ENCODE measurements at places on chromosomes 4 and X.

DNA sequence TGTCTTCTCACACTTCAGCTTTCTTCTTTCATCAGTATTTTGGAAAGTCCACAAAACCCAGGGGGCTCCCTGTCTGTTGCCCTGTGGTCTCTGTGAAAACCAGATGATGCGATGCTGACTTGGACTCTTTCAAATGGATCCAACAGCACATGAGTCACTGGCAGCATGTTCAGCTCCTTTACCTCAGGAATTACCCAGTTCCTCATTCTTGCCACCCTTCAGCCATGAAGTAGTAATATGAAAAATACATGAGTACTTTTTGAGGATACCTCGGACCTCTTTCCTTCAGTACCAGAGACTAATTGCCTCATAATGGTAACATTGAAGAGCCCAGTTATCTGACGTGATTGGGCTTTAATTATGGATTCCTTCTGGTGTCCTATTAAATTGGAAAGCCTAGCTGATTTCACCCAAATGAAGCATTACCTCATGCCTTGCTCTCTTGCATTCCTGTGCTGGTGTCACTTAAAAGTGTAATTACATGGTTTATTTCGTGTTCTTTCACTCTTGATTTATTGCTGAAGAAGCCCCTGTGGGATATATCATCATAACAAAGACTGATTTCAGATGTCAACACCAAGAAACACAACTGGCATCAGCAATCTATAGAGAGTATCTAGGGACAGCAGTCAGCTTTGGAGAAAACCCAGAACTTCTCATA is 63.4 kb downstream of the NFKB1 start:
- peaks cover 7% of the 10 kb centered on the region for H3K4me1 ChIP-seq
- H3K27ac ChIP-seq = no peak overlapping the region
- H3K27me3 ChIP-seq = no peaks in the 10 kb centered on the region
- no peak for DNase-seq
- H3K36me3 ChIP-seq = peaks cover 27% of the 10 kb centered on the region

- peaks cover 11% of the 10 kb centered on the region for H3K36me3 ChIP-seq
- H3K27ac ChIP-seq = no peak overlapping the region
- H3K4me3 ChIP-seq = no peak overlapping the region
- DNase-seq = no peak
- peaks cover 17% of the 10 kb centered on the region for H3K4me1 ChIP-seq
Observed at GRCh38 chrX:38799995-38800580, 1.2 kb upstream of the MID1IP1 start.

DNA sequence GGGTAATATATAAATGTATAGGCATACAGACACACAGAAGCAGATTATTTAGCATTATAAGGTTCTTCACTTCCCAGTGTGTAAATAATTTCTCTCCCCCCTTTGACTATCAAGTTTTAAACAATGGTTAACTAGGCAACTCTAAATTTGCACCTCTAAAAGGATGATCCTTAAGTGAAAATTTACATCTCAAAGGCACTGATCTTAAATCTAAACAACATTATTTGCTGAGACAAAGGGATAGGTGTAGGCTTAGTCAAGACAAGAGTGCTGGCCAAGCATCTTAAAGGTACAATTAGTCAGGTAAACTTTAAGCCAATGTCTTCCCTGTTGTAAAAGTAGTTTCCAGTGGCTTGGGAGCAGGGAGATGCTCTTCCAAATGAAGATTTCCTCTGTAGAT is 33.0 kb downstream of the NLRP2B start:
- H3K27me3 ChIP-seq = no peaks in the 10 kb centered on the region
- H3K4me3 ChIP-seq = no peak overlapping the region
- H3K36me3 ChIP-seq = no peaks in the 10 kb centered on the region
- no peak overlapping the region for H3K27ac ChIP-seq
- DNase-seq = no peak

DNA sequence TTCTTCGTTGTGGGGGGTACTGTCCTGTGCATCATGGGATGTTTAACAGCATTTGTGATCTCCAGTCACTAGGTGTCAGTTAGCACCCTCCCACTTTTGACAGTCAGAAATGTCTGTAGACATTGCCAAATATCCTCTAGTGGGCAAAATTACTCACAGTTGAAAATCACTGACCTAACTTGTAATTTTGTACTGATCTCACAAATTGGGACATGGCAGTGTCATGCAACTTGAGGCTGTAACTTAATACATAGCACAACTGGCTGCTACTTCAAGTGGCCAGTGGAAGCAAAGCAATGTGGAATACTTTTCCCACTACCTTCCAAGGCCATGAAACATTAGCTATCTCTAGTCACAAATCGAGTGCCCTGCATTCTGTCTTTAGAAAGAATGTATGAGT is 23.2 kb upstream of the TSPAN7 start:
- DNase-seq = no peak
- no peak overlapping the region for H3K27ac ChIP-seq
- H3K4me1 ChIP-seq = no peaks in the 10 kb centered on the region
- H3K4me3 ChIP-seq = no peak overlapping the region
- H3K27me3 ChIP-seq = no peaks in the 10 kb centered on the region
- H3K36me3 ChIP-seq = no peaks in the 10 kb centered on the region

DNA sequence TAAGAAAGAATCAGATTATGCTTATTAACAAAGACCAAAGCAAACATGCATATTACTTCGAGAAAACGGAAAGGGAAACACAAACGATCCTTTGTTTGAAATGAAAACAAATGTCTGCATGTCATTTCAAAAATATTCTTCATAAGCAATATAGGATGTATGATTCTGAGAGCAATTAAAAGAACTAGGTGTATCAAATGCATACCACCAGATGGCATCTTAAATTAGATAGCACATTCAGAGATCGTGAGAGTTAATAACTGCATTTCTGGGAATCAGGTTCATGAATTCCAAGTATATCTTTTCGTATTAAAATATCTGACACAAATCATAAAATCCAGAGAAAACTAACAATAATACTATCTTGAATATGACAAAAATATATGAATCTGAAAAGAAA is 159.5 kb downstream of the PPP3CA start:
- H3K4me3 ChIP-seq = no peak overlapping the region
- no peaks in the 10 kb centered on the region for H3K27me3 ChIP-seq
- H3K27ac ChIP-seq = no peak overlapping the region

DNA sequence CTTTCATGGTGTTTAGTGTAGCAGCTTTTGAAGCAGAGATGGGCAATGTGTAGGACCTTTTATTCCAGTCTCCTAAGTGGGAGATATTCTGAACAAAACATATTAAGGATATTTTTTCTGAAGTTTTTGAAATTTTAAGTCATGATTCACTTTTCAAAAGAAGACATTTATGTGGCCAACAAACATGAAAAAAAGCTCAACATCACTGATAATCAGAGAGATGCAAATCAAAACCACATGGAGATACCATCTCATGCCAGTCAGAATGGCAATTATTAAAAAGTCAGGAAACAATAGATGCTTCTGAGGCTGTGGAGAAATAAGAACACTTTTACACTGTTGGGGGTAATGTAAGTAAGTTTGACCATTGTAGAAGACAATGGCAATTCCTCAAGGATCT is 76.0 kb downstream of the FAT4 start:
- H3K4me1 ChIP-seq = peaks cover 58% of the 10 kb centered on the region
- peak; percentile 45 for DNase-seq
- H3K27me3 ChIP-seq = no peaks in the 10 kb centered on the region

GRCh38 chr4:87974856-87975462 is 555 bp upstream of the SPP1 start:
- peaks cover 14% of the 10 kb centered on the region for H3K4me1 ChIP-seq
- no peaks in the 10 kb centered on the region for H3K36me3 ChIP-seq
- no peak overlapping the region for H3K4me3 ChIP-seq
- no peak overlapping the region for H3K27ac ChIP-seq
- no peaks in the 10 kb centered on the region for H3K27me3 ChIP-seq

DNA sequence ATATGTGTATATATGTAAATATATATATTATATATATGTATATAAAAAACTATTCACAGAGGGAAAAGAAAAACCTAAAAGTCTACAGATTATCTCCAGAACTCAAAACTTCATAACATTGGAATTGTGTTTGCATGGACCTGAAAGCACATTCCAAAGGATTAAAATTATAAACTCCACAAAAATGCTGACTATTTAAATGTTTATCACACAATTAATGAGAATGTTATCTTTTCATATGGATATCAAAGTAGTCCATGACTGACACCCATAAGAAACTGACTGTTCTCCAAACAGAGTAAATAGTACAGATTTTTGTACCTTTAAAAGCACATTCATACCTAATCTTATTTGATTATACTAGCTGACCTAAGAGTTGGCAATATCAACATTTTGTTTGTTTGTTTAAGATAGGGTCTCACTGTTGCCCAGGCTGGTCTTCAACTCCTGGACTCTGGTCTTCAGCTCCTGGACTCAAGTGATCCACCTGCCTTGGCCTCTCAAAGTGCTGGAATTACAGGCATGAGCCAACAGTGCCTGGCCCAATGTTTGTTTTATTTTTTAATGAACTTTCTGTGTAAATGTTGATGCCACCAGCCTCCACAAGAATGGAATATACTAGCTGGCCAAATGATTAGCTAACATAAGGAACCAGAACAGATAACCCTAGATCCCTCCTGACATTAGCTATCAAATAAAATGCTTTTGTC is 50.0 kb downstream of the SLC39A8 start:
- no peak overlapping the region for H3K27ac ChIP-seq
- no peak overlapping the region for H3K4me3 ChIP-seq
- no peak for DNase-seq
- no peaks in the 10 kb centered on the region for H3K27me3 ChIP-seq
- H3K36me3 ChIP-seq = no peaks in the 10 kb centered on the region

DNA sequence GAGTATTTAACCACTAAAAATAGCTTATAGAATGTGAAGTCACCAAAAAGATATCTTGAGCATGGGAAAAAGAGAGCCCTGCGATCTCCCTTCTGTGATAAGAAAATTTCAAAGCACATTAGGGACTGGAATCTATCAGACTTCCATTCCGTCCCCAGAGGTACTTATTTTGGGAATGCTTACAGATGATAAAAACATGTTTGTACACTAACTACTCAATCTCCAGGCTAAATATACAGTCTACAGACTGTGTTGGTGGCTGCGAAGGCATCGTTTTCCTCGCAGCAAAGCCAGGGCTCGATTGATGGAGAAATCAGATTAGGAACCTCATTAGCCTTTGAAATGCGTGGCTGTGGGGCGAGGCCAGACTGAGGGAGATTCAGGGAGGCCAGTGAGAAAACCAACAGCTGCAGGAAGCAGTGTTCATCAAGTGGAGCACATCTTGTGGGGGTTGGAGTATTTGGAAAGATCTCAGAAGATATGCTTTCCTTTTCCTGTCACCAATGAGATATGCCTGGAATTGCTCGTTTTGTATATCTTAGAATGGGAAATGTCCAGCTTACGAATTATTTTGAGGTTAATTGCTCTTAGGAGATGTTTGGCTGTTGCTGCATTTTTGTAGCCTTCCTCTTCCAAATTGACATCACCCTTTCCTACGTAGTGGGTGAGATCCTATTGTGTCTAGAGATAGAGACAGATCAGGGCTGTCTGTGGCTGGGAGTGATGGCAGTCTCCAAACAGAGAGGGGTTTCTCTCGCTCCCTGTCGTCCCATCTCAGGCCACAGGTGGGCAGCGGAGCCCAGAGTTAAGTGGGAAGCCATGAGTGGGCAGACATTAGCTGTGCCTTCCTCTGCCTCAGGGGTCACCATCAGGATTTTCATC is 224.9 kb upstream of the FAT1 start:
- no peaks in the 10 kb centered on the region for H3K27me3 ChIP-seq
- peak overlapping the region; percentile 10 for H3K4me3 ChIP-seq
- H3K4me1 ChIP-seq = peaks cover 20% of the 10 kb centered on the region
- peak; percentile 82 for DNase-seq
- peak overlapping the region; percentile 72 for H3K27ac ChIP-seq

DNA sequence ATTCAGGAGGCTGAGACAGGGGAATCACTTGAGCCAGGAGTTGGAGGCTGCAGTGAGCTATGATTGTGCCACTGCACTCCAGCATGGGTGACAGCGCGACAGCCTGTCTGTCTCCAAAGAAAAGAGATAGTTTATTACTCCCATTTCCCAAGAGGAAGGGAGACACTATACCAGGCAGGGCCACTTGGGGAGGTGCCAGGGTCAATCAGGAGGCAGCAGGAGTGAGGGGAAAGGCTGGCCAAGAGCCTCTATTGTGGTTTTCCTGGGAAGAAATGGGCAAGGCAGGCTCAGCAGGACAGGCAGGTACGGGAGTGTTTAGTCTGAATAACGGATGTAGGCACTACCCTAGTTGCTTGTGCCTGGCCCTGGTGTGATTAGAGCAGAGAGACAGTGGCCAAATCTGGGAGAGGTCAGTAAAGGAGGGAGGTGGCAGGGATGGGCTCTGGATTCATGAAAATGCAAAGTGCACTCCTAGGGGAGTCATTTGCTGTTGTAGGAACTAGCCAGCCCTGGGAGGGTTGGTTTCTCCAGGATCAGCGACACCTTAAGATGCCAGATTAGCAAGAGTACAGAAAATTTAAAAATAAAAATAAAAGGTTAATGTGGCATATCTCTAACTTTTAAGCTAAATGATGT is 20.2 kb upstream of the CDKN2AIP start:
- no peaks in the 10 kb centered on the region for H3K27me3 ChIP-seq
- DNase-seq = no peak
- no peaks in the 10 kb centered on the region for H3K36me3 ChIP-seq
- no peak overlapping the region for H3K4me3 ChIP-seq
- H3K27ac ChIP-seq = no peak overlapping the region

- DNase-seq = peak; percentile 28
- H3K27me3 ChIP-seq = peaks cover 13% of the 10 kb centered on the region
- peaks cover 11% of the 10 kb centered on the region for H3K4me1 ChIP-seq
- H3K27ac ChIP-seq = no peak overlapping the region
- no peak overlapping the region for H3K4me3 ChIP-seq
- no peaks in the 10 kb centered on the region for H3K36me3 ChIP-seq
Observed at GRCh38 chr4:104492183-104492771, 2.4 kb downstream of the CXXC4 start.

DNA sequence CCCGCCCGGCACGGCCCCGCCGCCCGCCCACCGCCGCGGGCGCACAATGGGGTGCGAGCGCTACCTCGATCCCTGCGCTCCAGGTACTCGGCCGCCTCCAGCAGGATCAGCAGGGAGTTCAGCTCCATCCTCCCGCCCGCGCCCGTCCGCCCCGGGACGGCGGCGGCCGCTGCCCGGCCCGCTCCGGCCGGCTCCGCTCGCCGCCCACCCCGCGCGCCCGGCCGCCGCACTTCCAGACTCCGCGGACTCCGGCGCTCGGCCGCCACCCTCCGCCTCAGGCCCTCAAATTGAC is at the start of gene MXD4:
Gene MXD4, minus strand, starts transcription at position 257 of the 292 bp plus-strand sequence. Its CDS starts 129 bp downstream, at position 128.
- H3K4me3 ChIP-seq = peak within 1 kb of the TSS; percentile 47
- peak within 1 kb of the TSS; percentile 59 for H3K27ac ChIP-seq
- H3K36me3 ChIP-seq = no peaks in the 10 kb centered on the region

- no peaks in the 10 kb centered on the region for H3K36me3 ChIP-seq
- no peak overlapping the region for H3K4me3 ChIP-seq
- no peak for DNase-seq
- H3K4me1 ChIP-seq = no peaks in the 10 kb centered on the region
- H3K27ac ChIP-seq = no peak overlapping the region
- H3K27me3 ChIP-seq = no peaks in the 10 kb centered on the region
Observed at GRCh38 chr4:157291071-157291470, 70.5 kb downstream of the GRIA2 start.

GRCh38 chrX:49203536-49203935 is 3.5 kb upstream of the SYP start:
- H3K36me3 ChIP-seq = no peaks in the 10 kb centered on the region
- no peak overlapping the region for H3K27ac ChIP-seq
- H3K27me3 ChIP-seq = no peaks in the 10 kb centered on the region
- DNase-seq = no peak
- peaks cover 6% of the 10 kb centered on the region for H3K4me1 ChIP-seq

- no peaks in the 10 kb centered on the region for H3K36me3 ChIP-seq
- no peaks in the 10 kb centered on the region for H3K4me1 ChIP-seq
- H3K27me3 ChIP-seq = no peaks in the 10 kb centered on the region
- H3K4me3 ChIP-seq = no peak overlapping the region
- no peak overlapping the region for H3K27ac ChIP-seq
Observed at GRCh38 chr4:148962539-148963290, 520.5 kb upstream of the NR3C2 start.
